HFFc6 (cell line): ENCODE measurements at places on chromosomes 11 and 22.

DNA sequence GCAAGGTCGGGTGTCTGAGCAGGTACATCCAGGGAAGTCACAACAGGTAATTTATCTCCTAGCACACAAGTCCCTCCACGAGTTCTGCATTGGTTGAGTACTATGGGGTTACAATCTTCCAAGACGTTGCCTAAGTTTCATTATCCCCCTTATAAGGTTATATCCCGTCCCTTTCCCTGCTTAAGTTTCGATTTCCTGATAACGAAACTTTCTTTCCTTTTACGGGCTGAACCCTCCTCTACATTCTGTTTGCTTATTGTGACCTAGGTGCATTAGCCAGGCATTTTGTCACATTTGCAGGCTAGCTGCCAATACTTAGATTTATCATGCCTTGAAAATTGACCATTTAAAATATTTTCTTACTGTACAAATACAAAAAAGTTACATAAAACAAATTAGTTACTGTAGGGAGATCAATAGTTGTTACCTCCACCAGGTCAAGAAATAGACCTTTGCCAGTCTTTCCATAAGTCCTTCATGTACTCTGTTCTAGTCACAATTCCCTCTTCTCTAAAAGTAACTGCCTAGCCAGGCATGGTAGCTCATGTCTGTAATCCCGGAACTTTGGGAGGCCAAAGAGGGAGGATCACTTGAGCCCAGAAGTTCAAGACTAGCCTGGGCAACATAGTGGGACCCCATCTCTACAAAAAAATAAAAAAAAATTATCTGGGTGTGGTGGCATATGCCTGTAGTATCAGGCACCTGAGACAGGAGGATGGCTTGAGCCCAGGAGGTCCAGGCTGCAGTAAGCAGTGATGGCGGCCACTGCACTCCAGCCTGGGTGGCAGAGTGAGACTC lies 14.3 kb upstream of the PITPNB start:
- DNase-seq: no peak

DNA sequence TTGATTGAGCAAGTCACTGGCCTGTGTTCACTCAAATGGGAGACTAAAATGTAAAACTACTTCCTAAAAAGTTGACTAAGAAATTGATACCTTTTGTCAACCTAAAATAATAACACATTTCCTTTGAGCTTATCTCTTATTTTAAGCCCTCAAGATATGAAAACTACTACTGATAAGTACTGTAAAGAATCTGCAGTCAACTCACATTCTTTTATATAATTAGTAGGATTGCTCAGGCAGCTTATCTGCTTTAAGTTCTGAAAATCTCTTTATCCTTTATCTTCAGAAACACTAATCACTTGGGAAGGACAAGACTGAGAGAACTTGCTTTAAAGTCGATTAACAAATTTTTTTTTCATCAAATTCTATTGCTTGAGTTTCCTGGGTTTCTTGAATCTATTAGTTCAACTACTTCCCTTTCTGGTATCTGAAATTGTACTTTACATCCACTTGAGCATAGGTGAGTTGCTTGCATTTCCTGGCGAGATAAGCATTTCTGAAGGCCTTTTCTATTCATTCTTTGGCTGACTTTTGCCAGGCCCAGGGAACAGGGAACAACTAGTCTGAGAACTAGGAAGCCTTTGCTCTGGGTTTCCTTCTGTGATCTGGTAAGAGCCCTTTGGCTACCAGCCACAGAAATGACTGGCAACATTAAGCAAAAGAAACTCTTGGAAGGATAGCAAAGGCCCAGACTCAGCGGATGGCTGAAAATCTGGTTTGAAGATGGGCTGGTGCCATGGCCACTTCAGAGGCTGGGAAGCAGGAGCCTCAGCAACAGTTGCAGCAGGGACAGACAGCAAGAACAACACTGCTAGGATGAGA lies 19.3 kb upstream of the CSRP3 start:
- DNase-seq: no peak

- DNase-seq: no peak
These were observed 13.9 kb upstream of the TH start for GRCh38 chr11:2185324-2186085.

GRCh38 chr11:2945031-2945756 lies 16.0 kb upstream of the PHLDA2 start:
- peak; percentile 83 for DNase-seq

DNA sequence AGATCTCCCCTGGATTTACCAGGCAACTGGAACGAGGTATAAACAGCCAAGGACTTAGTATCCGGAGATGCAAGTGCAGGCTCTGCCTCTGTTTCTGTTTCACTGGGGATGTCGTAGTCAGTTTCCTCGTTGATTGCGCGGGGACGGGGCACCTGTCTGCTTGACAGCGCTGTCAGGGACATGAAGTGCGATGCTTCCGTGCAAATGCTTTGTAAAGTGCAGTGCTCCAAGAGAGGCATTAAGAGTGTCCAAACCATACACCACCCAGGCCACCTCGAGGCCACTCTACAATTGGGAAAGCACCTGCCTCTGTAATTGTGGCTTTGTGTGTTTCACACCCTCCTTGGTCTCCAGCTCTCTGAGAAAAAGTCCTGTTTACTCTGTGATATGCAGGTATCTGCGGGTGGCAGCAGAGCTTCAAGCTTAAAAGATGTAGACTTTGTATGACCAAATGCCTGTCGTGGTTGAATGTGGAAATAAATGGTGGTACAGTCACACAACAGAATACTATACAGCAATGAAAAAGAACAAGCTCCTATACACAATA lies 18.6 kb upstream of the CD5 start:
- DNase-seq: no peak

- no peak for DNase-seq
These were observed 3.8 kb downstream of the ACY3 start for GRCh38 chr11:67646535-67647336.

DNA sequence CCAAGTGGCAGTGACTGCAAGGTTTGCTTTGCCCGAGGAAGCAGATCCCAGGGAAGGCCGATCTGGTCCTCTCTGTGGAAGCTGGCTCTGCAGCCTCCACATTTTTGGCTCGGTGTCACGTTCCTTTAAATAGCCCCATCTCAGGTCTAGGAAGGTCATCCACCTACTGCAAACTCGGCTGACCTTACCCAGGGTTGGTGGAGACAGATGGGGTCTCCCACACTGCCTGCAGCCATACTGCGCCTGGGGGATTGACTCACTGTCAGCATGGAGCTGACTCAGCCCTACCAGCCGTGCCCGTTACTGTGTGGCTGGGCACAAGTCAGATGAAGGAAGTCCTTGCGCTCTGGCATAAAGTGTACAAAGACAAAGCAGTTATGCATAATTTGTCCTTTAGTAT lies 16.9 kb downstream of the CDPF1 start:
- peak; percentile 33 for DNase-seq

- no peak for DNase-seq
These were observed at the start of gene P2RY2 for GRCh38 chr11:73218106-73218829. Gene P2RY2 (plus strand): TSS chr11:73218281. CDS start chr11:73234160, 15,879 bp downstream.

DNA sequence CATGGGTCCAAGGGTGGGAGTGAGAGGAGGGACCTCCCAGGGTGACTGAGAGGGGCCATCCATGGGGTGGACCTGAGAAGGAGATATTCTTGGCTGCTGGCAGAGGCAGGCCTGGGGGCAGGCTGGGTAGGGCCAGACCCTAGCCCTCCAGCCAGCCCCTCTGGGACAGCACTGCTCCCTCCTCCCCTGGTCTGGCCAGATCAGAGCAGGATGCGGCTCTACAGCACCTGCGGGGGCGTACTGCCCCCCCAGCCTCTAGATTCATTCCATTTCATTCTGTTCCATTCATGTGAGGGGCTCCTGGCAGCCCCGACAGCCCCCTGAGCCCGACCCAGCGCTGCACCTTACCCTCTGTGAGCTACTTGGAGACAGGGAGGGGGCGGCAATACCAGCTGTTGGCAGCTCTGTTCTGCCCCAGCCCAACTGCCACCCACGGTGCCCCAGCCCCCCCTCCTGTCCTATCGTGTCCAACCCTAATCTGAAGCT lies 34.3 kb upstream of the MYRF start:
- DNase-seq: no peak

- no peak for DNase-seq
These were observed 18.9 kb downstream of the TEAD1 start for GRCh38 chr11:12693094-12693478.

- DNase-seq: no peak
These were observed 82.6 kb downstream of the RAB30 start for GRCh38 chr11:82988936-82989627.

DNA sequence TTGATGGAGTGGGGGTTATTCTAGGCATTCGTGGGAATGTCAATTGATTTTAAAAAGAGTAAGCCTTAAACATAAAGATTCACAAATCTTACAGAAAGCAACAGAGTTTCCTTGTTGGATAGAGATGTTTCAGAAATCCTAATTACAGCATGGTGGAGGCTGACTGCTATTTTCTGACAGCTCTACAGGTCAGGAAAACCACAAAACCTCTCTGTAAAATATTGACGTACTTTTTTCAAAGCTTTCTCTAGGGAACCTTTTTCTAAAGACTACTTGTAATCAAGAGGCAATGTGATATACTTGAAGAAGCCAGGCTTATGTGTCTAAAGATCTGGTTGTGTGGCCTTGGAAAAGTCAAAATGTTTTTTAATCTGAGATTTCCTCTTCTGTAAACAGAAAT lies 9.1 kb upstream of the OR8B8 start:
- DNase-seq: no peak

GRCh38 chr11:34331736-34332135 lies 26.1 kb downstream of the ABTB2 start:
- DNase-seq: peak; percentile 33

DNA sequence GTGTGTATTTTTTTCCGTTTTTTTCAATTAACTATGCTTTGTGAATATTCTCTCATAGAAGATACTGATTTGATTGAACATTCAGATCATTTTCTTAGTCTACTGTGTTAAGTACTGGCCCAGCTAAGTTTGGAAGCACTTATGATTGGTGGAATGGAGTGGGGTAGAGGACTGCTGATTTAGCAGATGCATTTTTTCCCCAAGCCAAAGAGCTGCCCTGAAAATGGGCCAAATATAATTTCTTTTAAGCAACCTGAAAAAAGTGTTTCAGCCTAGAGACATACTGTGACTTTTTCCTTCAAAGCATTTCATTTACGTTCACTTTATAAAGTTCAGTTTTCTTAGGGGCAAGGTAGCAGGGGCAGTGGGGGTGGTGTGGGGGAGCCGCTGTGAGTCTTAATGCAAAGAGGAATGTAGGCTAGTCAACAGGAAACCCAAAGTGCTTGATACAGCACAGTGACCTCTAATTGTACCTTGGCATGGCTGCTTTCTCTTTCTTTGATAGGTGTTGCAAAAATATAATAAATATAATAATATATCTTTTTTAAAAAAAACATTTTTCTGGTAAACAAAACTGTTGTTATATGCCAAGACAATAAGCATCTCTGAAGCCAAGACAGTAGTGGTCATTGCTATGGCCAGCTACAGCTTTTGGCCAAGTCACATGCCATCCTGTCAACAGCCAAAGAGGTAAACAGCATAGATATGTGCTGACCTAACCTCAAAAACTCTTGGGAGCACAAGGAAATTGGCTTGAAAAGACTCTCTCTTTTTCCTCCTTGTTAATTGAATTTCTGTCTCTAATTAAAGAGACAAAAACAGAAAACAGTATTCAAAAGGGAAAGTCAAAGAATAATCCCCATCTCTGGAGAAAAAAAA lies 58.8 kb downstream of the LIF start:
- no peak for DNase-seq

DNA sequence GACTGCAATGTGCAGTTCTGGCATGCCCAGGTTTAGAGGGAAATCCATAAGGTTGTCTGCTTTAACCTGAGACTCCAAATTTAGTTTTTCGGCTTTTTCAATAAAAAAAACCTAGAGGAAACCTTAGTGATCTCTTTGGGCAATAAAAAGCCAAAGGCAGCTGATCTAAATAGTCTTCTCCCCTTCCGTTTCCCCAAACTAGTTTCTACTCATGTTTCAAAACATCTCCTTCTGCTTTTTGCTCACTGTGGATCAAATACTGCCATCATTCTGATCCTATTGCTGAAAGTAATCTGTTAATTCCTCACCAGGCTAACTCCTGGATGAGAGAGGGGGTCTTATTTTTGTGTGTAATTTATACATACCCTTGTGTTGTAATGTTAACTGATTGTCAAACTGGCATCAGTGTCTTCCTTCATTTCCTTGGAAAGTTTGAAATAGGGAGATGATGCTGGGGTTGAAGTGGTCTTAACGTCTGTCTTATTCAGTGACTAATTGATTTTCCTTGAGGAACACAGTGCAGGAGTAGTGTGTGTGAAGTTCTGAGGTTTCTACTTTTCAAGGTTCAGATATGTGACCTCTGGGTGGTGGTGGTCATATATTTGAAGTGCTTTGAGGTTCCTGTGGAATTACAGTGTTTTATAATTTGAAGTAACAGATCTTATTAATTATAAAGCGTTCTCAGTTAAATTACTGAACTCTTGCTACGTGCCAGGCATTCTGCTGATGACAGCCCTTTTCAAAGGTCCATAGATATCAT lies 55.0 kb downstream of the ARHGAP42 start:
- peak; percentile 16 for DNase-seq

DNA sequence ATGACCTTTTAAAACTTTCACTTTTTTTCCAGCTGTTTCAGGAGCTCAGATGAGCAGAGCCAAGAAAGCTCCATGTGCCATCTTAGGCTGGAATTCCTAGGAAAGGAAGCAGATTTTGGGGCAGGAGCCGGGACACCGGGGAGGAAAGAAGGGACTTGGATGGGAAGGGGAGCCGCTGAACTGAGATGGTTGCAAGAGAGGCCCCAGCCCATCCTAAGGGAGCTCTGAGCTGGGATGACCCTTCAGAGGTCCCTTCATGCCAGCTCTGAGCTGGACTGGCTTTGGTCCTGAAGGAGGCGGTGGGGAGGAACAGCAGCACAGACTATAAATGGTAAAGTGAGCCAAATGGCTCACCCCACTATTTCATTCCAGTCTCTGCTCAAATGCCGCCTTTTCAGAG lies 55.2 kb upstream of the SLC22A12 start:
- DNase-seq: no peak

DNA sequence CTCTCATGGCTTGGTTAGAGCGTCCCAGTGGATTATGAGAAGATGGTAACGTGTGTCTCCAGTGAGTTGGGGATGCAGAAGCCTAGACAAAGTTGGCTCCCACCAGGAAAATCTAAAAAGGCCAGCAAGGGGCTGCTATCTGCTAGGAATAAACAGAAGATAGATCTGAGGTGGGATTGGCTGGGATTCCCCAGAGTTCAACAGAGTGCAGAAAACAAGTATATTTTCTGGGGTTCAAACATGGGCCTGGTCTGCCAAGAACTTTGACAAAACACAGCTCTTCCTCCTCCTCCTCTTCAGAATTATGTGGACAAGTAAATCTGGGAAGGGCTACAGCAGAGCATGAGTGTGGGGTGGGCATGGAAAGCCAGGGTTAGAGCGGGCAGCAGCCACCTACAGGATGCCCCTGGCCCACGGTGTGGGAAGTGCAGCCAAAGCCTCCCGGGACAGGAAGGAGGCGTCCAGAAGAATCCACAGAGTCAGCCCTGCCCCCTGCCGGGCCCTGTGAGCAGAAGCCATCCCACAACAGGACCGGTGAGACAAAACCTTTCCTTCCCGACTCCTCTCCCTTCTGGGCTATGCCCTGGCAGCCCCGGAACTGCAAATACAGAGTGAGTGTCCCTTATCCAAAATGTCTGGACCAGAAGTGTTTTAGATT lies 67.1 kb downstream of the CD82 start:
- DNase-seq: no peak
